NCI-H2081 (cell line): ENCODE measurements at places on chromosomes 2 and 18.

GRCh38 chr2:240565333-240566202 is 2.7 kb upstream of the RNPEPL1 start:
- DNase-seq: no peak

DNA sequence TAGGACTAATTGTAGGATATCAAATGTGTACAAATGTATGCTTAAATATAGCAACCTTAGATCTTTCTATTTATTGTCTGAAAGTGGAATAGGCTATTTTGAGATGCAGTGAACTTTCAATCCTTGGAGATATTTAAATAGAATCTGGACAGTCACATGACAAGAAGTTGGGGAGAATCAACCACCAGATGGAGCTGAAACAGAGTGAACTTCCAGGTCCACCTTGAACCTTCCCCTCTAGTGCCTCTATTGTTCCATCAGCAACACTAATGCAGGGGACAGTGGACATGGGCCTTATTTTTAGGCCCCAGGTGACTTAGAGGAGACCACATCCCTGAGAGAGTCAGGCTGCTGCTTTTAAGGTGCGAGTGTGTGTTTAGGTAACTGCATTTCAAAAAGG is 37.0 kb upstream of the CRIM1 start:
- no peak for DNase-seq

DNA sequence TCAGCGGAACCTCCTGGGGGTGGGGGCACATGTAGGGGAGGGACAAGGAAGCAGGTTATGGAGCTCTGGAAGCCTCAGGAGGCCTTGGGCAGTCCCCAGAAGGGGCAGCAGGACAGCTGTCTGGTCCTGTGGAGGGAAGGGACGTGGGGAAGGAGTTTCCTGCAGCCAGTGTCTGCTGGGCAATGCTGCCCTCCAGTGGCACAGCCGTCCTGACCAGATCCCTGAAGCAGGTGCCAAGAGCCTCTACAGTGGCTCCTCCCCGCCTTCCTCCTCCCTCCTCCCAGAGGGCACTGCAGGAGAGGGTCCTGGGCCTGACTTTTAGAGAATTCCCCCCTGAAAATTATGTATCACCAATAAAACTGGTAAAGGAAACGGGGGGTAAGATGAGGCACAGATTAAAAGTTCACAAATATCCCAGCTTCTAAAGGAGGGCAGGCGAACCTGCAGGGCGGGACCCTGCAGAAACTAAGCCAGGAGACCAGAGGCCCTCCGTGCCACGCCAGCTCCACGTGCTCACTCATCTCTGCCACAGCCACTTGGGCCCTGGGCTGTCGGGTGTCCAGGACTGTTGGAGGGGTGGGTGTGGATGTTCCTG is 258.5 kb downstream of the TWIST2 start:
- DNase-seq: peak; percentile 65

- DNase-seq: no peak
These were observed 117.6 kb upstream of the RASGRP3 start for GRCh38 chr2:33358878-33359277.

DNA sequence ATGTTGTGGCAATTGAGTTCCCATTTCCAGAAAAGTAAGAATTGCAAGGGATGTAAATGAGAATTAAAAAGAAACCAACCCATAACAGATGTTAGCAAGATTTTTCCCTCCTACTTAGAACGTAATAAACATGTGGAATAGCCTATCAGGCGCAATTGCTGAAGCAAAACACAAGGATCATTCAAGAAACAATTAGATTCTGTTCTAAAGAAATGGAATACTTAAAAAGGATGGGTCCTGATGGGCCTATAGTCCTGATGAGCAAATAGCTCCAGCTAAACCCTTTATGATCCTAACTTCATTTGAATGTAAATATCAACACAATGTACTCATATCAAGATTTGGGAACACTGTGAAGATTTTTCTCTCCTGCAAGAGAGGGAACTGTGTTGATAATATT is 771.0 kb upstream of the CDH7 start:
- DNase-seq: no peak

- no peak for DNase-seq
These were observed 10.8 kb downstream of the SNED1 start for GRCh38 chr2:241009191-241009590.

GRCh38 chr2:120866483-120867140 is 130.9 kb downstream of the GLI2 start:
- no peak for DNase-seq

DNA sequence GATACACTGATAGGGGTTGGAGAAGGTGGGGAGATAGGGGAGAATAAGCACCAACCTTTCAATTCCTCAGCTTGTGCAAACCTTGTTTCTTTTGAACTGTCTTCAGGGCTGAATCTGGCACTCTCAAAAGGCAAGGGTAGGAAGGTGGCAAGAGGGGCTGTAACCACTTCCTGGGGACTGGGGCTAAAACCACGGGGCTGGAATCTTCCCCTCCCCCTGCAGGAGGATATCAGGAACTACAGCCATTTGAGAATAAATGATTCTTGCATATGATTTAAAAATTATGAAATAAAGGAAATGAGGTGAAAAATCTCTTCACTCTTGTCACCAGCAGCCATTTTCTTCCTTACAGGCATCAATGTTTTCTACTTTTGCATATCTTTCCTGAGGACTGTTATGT is 50.8 kb downstream of the ATOH8 start:
- DNase-seq: peak; percentile 23

DNA sequence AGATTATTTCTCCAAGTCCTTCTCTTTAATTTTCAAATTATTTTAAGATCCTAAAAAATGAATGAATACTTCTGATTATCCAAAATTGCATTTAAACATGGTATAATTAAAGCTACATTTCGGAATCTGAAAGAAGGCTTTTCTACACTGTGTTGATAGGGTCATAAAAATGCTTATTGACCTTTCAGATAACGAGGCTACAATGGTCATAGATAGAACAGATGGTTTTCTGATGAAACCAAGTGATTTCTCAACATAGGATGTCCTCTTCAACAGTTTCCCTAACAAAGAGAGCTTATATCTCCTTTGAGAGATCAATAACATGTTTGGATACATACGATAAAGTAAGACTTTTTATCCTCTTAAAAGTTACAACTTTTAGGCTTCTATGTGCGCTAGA is 201.1 kb downstream of the PTH2R start:
- no peak for DNase-seq

DNA sequence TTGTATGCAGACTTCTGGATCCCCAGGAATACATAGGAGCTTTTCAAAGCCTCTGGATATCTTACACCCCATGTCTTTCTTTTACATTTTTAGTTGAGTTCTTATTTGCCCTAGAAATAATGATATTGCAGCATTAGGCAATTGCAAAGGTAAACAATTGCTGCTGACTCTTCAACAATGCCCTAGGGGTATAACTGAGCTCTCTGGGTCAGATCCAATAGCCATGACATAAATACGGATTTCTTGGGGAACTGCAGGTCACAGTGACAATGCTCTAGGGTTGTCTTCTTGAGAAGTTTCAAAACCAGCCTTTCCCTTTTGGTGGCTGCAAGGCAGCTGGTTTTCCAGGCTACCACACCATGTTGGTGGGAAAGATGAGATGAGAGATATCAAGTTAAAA is 16.5 kb upstream of the OR6B3 start:
- no peak for DNase-seq

DNA sequence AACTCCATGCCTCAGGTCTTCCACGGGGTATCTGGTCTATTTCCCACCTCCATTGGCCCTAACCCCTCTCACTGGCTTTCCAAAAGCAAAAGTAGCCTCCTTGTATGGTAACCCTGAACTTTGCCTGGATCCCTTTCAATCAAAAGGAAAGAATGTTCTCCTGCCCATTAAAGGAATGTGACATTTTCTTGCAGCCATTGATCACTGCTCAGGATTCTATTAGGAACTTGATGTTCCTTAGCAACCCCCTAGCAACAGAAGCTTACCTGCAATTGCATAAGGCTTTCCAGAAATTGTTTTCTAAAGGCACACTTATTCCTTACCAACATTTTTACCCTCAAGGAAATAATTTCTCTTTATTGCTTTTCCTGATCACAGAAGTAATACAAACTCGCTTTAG is 91.4 kb upstream of the AGAP1 start:
- DNase-seq: no peak

GRCh38 chr2:189232759-189233406 is 53.3 kb upstream of the COL5A2 start:
- DNase-seq: no peak

DNA sequence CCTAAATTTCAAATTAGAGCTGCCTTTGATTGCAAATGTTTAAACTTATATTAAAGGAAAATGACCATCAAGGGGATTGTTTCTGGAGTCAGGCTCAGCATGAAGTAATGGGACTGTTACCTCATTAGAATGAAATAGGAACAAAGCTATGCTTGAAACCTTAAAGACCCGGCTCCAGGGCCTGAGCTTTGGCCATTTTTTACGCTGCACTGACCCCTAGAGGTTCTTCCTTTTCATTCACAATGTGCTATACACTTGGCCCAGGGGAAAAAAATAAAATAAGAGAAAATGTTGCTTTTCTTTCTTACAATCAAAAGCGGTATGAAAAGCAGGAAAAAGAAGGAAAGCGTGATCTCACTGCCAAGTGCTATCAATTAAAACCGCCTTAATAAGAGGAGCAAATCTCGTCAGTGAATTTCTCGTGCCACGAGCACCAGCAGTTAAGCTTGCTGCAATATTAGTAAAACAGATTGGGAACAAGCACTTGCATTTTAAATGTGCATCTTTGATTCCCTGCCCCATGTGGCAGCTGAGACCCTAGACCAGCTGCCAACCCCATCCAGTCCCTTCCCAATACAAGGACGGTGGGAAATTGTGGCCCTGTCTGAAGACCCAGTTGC is 96.6 kb downstream of the MBD2 start:
- no peak for DNase-seq

- no peak for DNase-seq
These were observed 31.8 kb upstream of the KCNE4 start for GRCh38 chr2:223019987-223020717.

DNA sequence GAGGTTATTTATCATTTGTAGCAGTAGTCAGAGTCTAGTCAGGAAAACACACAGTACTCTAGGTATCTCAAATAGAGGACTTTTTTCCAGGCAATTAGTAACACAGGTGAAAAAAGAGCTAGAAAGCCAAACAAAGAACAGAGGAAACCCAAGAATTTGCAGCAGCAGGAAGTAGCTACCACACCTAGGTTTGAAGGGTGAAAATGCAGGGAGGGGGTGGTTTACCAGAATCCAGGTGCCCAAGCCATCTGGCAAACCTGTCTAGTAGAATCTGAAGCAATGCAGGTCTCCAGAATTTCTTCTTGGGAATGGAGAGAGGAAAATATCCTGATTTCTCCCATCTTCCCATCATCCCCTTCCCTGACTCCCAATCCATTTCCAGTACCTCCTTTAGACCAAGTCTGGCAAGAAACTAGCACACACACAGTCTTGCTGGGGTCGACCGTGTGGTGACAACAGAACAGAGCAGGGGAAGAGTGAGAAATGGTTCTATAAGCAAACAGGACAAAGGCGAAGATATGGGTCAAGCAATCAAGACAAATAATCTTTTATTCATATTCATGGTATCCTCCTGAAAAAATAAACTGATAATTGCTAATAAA is 231.9 kb upstream of the MMADHC start:
- no peak for DNase-seq

DNA sequence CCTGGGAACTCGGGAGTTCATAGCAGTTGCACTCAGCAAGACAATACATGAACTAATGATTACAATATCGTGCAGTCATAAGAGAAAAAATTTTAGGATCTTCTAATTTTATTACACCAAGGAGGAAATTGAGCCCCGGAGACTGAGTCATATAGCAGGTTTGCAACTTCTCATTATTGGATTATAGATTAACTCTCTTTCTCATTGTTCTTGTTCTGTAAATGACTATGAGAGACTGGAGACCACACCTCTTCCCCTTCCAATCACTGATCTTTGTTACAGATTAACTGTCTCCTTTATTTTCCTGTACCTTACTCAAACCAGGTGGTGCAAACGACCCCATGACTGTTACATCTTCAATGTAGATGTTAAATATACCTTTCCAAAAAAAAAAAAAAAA is 435.8 kb upstream of the DDX18 start:
- DNase-seq: no peak

DNA sequence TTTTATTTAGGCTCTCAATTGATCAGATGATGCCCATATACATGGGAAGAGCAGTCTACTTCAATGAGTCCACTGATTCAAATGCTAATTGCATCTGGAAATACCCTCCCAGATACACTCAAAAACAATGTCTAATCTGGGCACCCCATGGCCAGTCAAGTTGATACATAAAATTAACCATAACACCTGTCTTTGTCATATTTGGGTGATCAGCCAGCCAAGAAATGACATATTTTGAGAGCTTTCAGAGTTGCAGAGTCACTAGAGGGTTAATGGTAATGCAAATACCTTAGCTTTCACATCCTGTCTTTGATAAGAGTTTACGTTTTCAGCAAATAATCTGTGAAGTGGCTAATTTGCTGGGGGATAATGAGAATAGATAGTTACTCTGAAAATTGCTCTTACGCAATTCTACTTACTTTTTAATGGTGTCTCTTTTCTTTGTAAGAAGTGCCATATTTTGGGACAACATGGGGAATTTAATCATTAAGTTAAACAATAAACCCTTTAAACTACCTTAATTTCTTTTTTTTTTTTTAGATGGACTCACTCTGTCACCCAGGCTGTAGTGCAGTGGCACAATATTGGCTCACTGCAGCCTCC is 49.1 kb downstream of the CCDC195 start:
- no peak for DNase-seq

- no peak for DNase-seq
These were observed 17.9 kb downstream of the CAPN10 start for GRCh38 chr2:240604291-240604938.

DNA sequence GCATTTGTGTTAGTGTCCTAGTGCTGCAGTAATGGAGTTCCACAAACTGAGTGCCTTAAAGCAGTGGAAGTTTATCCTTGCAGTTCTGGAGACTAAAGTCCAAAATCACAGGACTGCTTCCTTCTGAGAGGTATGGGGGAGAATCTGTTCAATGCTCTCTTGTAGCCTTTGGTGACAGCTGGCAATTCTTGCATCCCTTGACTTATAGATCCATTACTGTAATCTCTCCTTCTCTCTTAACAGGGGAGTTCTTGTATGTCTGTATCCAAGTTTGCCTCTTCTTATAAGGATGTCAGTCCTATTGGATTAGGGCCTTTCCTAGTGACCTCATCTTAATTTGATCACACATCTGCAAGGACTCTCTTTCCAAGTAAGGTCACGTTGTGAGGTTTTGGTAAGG is 69.9 kb downstream of the XRCC5 start:
- no peak for DNase-seq

- DNase-seq: no peak
These were observed 205.0 kb downstream of the TMX3 start for GRCh38 chr18:68509902-68510301.

- no peak for DNase-seq
These were observed 35.4 kb downstream of the NTSR2 start for GRCh38 chr2:11634584-11634983.

- peak; percentile 8 for DNase-seq
These were observed 124.1 kb downstream of the ANKRD30BL start for GRCh38 chr2:132037527-132038178.

- DNase-seq: no peak
These were observed 124.6 kb upstream of the CYP1B1 start for GRCh38 chr2:38200598-38200997.

GRCh38 chr2:12950957-12951656 is 234.4 kb downstream of the TRIB2 start:
- DNase-seq: no peak

- DNase-seq: no peak
These were observed 26.8 kb upstream of the PNPT1 start for GRCh38 chr2:55720417-55720816.

- no peak for DNase-seq
These were observed 828.8 kb upstream of the CRIM1 start for GRCh38 chr2:35526741-35527140.

- DNase-seq: no peak
These were observed 181.2 kb upstream of the REV1 start for GRCh38 chr2:99670768-99671734.
